ENCODE measurements at places on chromosomes 11 and 22. TPM values are rescaled to one million over a fixed set of nuclear protein-coding genes. Genes with fewer than 3 reads are reported as not detected.

CDHR5 gene
- not detected for total RNA-seq

GRCh38 chr11:102812188-102812587 lies 14.2 kb upstream of the MMP1 start:
- no peaks in the 10 kb centered on the region for H3K27me3 ChIP-seq
- H3K4me3 ChIP-seq = no peak overlapping the region
- no peak for DNase-seq
- H3K4me1 ChIP-seq = no peaks in the 10 kb centered on the region

GRCh38 chr11:77730789-77731188 lies 89.7 kb downstream of the RSF1 start:
- H3K27me3 ChIP-seq = no peaks in the 10 kb centered on the region
- no peaks in the 10 kb centered on the region for H3K4me1 ChIP-seq
- 0 out of 2 replicates have a peak, but pooled peaks cover 6% of the 10 kb centered on the region for H3K36me3 ChIP-seq
- DNase-seq = no peak
- no peak overlapping the region for H3K27ac ChIP-seq

GRCh38 chr11:130100381-130101095 lies 30.8 kb downstream of the APLP2 start:
- DNase-seq = no peak
- no peak overlapping the region for H3K27ac ChIP-seq
- H3K27me3 ChIP-seq = no peaks in the 10 kb centered on the region
- no peak overlapping the region for H3K4me3 ChIP-seq
- peaks cover 11% of the 10 kb centered on the region for H3K4me1 ChIP-seq

GRCh38 chr11:82701847-82702520 lies 31.7 kb downstream of the FAM181B start:
- H3K4me3 ChIP-seq = no peak overlapping the region
- DNase-seq = no peak
- no peaks in the 10 kb centered on the region for H3K4me1 ChIP-seq
- H3K27ac ChIP-seq = no peak overlapping the region
- H3K27me3 ChIP-seq = no peaks in the 10 kb centered on the region
- H3K36me3 ChIP-seq = no peaks in the 10 kb centered on the region

- no peak overlapping the region for H3K4me3 ChIP-seq
- no peaks in the 10 kb centered on the region for H3K4me1 ChIP-seq
- no peaks in the 10 kb centered on the region for H3K36me3 ChIP-seq
- DNase-seq = no peak
- no peak overlapping the region for H3K27ac ChIP-seq
These were observed 291.2 kb downstream of the OPCML start for GRCh38 chr11:133240908-133241655.

LRRC74B gene
- not detected for total RNA-seq

KCNQ1OT1 gene
- 2.1 TPM for total RNA-seq

ALX4 gene
- 30.3 TPM for total RNA-seq

DNA sequence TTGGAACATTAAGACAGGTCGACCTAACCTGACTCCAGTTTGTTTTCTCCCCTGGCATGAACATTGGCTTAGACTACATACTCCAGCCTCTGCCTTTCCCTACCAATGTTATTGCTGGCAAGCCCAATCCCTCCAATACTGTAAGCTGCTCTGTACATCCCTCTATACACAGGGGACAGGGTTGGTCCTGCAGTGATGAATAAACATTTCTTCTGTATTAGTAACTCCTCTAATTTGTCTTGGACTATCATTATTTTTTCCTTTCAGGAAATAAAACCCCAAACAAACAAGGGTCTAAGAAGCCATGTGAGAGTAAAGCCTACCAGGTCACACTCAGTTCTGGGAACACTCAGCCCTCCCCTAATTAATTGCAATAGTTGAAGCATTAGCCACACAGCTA lies 35.1 kb upstream of the FJX1 start:
- H3K36me3 ChIP-seq = no peaks in the 10 kb centered on the region
- peak; percentile 49 for DNase-seq
- peaks cover 82% of the 10 kb centered on the region for H3K4me1 ChIP-seq
- H3K27me3 ChIP-seq = no peaks in the 10 kb centered on the region
- no peak overlapping the region for H3K4me3 ChIP-seq

CEND1 gene
- 0.21 TPM for total RNA-seq

DNA sequence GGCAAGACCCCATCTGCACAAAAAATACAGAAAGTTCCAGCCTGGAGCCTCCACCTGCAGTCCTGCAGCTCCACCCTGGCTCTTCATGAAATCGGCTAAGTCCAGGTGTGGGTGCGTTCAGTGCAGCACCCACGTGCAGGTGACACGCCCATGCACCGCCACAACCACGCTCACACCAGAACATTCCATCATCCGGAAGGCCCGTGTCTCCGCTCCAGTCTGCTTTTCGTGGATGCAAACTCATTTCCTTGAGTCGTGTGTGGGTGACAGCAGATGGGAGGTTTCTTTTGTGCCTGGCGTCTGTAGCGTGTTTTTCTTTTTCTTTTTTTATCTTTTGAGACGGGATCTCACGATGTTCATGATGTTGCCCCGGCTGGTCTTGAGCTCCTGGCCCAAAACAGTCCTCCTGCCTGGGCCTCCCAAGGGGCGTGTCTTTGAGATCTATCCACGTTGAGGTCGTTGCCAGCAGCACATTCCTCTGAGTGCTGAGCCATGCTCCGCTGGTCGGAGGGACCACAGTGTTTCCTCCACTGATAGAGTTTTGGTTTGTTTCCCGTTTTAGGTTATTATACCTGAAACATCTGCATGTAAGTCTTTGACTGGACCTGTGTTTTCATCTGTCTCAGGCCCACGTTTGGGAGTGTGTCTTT lies 7.2 kb downstream of the PTDSS2 start:
- H3K4me1 ChIP-seq = no peaks in the 10 kb centered on the region
- no peaks in the 10 kb centered on the region for H3K36me3 ChIP-seq
- DNase-seq = no peak
- H3K27ac ChIP-seq = no peak overlapping the region
- no peaks in the 10 kb centered on the region for H3K27me3 ChIP-seq
